ENCODE measurements at places on chromosomes 5 and 9.
A peak's percentile ranks its signal among the peaks of the same experiment; 100 is the strongest.

DNA sequence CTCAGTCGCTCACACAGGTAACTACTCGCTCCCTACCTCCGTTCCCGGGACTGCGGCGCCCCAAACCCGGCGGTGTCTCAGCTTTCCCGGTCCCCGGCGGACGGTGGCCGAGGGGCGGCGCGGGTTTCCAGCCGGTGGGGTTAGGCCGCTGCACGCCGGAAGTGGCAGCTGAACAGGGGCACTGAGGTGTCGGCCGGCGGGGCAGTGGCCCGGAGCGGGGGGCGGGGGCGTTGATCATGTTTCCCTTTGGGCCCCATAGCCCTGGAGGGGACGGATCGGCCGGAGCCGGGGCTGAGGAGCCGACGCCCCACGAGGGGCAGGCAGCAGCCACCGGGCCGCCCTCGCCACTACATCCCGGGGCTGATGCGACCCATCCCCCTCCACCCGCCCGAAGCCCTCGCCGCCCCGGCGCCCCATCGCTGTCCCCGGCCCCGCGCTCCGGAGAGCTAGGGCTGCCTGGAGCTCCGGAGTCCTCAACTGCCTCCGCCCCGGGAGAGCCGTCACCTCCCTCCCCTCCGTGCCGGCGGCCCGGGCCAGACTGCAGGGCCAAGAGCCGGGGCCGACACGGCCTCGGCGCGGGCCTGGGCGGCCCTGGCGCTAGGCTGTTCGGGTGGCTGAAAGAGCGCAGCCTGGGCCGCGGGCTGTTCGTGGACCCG lies at the start of gene DCAF10:
DCAF10 (plus strand) TSS at position 167 of the 656 bp plus-strand sequence; CDS start at position 237, 70 bp downstream.
- DNase-seq: peak; percentile 83

GRCh38 chr5:65481171-65481581 lies 544 bp downstream of the ADAMTS6 start:
- DNase-seq: no peak

DNA sequence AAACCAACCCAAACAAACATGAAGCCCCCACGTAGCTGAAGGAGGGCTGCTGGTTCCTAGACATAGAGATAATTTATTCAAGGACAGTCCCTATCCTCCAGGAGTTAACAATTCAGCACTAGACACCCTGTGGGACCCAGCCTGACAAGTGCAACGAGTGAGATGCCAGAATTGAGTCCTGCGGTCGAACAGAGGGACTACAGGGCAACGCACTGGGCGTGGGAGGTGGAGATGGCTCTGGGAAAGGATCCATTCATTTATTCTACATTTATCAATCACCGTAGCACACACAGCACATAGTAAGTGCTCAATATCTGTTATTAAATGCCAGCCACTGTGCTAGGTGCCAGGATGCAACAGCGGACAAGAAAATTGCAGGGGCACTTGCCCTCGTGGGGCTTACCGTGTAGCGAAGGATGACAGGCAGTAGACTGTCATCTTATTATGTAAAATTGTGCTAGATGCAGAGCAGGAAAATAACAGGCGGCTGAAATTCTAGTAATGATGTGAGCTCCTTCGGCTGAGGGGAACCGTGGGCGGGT lies 855 bp upstream of the ARHGAP26 start:
- peak; percentile 83 for DNase-seq

DNA sequence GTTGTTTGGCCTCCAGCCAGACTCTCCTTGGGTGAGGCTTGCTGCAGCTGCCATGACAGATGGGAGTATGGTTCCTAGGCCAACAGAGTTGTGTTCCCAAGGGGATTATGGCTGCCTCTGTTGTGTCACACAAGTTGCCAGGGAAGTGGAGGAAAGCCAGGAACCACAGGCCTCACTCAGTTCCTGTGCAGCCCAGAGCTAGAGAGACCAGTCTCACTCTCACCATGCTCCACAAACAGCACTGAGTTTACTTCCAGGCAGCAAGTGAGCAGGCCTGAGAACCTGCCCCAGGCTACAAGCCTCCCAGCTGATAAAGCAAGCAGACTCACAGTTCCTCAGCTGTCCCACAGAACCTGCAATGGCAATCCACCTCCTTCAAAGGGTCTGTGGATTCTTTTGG lies 273.6 kb upstream of the TAS2R1 start:
- DNase-seq: no peak

DNA sequence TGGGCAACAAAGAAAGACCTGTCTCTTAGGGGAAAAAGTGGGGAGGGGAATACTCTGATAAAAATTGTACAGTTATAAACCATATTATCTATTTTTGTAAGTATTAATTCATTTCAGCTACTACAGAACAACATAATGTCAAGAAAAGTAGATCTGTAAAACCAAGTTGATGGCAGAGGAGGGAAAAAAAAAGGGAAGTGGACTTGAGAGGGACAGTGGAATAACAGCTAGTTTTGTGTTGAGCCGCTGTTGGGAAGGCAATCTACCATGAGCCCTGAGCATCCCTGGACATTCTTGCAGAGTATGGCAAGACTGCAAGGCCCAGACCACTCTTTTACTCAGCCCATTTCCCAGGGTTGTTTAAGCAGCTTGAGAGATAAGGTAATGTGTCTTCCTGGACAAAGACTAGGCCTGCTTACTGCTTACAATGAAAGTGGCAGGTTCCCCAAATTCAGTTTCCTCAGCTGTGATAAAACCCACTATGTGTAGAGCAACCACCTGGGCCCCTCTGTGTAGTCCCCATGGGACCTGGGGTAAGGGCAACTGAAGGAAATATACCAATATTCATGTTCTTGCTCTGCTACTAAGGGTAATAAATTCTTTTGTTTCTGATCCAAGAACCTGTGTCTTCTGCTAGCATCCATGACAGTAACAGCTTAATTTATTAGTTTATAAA lies 25.0 kb downstream of the CEP120 start:
- no peak for DNase-seq

DNA sequence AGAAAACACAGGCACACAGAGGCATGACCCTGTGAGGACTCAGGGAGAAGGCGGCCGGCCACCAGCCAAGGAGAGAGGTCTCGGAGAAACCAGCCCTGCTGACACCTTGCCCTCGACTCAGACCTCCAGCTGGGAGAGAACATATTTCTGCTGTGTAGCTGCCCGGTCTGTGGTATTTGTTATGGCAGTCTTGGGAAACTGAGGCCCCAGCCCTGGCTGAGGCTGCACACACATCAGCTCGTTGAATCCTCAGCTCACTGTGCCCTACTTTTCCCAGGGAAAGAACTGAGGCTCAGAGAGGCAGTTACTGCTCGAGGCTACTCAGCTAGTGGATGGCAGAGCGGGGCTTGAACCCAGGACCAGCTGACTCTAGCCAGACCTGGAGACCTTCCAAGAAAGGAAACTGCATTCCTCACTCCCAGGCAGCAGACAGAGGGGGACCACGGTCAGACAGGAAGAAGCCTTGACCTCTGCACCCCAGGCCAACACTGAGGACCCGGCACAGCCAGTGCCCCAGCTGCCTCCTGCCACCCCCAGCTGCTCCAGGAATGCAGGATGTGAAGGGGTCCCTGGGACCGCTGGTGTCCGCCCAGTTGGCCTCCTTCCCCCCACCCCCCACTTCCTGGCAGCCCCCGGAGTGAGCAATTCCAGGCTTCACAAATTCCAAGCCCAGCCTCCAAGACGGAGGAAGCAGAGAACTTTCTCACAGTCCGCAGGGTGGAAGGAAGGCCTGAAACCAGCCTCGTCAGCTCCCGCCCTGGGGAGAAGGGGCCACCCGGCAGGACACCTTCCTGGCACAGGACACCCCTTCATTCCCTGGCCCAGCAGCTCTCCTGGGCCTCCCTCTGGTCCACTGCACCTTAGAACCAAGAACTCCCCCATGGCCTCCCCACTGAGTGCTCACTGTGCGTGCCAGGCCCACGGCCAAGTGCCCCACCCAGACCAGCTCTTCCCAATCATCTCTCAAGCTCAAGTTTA lies 69.9 kb downstream of the LRSAM1 start:
- DNase-seq: no peak

DNA sequence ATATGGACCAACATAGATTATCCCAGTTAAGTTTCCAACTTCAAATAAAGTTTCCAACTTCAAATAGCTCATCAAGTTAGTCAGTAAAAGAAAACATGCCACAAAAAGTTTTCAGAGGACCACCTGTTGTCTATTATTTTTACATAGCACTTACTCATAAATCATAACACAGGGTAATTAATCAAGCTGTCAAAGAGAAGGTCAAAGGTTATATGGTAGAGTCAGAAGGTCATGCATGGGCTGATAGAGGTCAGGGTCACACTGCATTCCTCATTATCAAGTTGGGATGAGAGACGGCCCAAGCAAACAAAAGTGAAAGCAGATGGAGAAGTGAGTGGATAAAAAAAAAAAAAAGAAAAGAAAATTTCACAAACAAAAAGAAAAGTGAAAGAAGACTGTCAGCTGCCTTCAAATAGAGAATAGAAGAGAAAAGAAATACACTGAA lies 145.5 kb upstream of the POU5F2 start:
- peak; percentile 4 for DNase-seq

DNA sequence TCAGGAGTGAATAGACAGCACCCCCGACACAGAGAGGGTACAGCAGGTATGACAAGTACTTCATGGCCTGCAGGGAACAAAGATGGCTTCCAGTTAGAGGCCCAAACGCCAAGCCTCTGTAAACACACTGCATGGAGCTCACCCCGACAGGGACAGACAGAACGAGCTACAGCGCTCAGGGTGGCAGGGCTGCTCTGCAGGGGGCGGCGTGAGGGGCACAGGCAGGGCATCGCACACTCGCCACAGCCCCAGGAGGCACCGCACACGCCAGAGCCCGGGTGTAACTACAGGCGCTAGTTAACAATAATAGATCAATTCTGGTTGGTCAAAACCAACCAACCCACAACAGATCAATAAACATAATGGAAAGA lies 21.1 kb downstream of the CLPTM1L start:
- DNase-seq: no peak

GRCh38 chr5:146073239-146073900 lies 32.0 kb downstream of the PLAC8L1 start:
- DNase-seq: no peak

DNA sequence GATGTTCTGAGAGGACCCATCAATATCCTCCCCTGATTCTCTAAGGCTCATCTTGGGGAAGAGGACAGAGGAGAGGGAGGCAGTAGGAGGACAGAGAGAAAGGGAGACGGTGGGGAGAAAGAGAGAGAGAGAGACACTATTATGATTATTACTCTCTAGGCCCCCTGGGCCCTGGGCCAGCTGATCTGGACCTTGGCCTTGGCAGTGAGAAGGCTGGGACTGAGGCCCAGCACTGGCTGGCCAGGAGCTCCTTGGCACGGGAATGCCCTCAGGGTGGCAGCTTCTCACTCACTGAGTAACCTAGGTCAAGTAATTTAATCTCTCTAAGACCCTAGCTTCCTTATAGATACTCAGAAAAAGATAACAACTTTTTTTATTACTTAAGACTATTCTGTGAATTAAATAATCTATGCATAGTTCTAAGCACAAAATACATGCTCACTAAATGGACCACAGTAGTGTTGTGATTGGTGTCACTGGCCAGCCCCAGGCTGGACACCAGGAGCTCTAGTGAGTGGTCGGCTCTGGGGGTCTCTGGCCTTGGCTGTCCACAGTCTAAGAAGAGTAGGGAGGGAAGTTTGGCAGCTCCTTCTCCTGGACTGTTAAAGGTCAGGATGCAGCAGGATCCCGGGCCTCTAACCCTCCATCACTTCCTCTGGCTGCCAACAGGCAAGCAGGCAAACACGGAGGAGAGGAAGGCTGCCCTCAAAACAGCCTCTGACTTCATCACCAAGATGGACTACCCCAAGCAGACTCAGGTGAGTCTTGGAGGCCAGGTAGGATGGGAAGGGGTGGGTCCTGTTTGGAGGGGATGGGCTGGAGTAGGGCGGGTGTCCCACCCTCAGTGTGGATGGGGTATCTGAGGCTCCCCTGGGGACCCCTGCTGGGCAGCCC lies 50.0 kb downstream of the GSN start:
- no peak for DNase-seq

DNA sequence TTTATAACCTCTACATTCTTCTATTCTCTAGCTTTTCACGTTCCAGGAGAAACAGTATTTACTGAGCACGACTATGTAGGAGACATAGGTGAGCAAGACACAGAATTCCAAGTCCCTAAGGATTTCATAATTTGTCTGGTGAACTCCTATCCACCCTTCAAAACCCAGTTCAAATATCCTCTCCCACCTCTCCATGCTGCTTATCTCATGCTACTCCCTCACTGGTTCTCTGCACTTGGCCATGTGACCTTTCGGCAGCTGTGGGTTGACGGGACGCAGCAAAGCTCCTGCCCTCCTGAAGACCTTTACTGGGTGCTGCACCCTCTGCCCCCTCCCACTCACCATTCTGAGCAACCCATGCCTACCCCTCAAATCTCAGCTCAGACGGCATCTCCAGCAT lies 173.2 kb downstream of the RGS3 start:
- DNase-seq: no peak

DNA sequence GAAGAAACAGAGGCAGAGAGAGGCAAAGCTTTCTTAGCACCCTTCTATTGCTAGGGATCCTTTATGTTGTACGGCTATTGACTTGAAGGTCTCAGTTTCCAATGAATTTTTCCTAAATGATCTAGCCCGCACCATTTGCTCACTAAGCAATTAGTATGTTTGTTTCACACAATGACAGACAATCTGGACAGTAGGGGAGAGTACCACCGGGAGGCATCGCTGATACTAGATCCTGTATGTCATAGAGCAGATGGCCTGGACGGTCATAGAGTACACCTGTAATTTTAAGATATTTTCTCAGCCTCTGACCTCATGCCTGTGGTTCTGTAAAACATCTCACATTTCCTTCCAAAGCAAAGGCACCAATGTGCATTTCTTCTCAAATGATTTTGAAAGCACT lies 194.3 kb downstream of the TLE4 start:
- no peak for DNase-seq

GRCh38 chr5:74647096-74647495 lies 6.6 kb upstream of the ENC1 start:
- DNase-seq: no peak

DNA sequence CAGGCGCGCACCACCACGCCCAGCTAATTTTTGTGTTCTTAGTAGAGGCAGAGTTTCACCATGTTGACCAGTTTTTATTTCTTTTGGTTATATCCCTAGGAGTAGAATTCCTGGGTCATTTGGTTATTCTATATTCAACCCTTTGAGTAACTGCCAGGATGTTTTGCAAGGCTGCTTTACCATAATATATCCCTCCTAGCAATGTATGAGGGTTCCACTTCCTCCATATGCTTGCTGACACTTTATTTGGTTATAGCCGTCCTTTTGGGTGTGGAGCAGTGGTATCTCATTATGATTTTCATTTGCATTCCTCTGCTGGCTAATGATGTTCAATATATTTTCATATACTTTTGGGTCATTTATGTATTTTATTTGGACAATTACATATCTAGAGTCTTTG lies 81.2 kb downstream of the RAB24 start:
- DNase-seq: no peak

- no peak for DNase-seq
These were observed 110.6 kb downstream of the SH3TC2 start for GRCh38 chr5:148952097-148952867.

Data from suppressor macrophage (primary cell).